ENCODE measurements at places on chromosomes 16 and 17.
A peak's percentile ranks its signal among the peaks of the same experiment; 100 is the strongest.

- DNase-seq = no peak
Measured at GRCh38 chr17:75756451-75757085, 8.4 kb downstream of the GALK1 start.

DNA sequence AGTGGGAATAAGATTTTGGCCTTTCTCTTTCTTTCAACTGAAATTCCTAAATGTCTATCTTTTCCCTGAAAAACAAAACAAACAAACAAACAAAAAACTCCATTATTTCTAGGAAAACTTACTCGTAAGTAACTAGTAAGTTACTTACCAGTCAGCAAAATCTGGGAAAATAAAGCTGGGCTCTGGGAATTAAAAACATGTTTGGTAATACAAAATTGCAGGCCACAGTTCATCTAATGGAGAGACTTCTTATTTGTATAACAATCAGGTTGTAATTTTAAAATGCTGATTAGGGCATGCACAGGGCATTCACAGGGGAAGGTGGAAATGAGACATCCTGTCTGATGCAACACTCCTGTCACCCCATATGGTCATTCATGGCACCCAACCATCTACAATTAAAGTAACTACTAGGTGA lies 3.8 kb upstream of the WIPI1 start:
- no peak for DNase-seq

GRCh38 chr17:80466188-80466705 lies 10.2 kb downstream of the NPTX1 start:
- no peak for DNase-seq

GRCh38 chr17:65799454-65799853 lies 238.0 kb upstream of the AXIN2 start:
- DNase-seq = no peak

- no peak for DNase-seq
Measured at GRCh38 chr17:19661121-19661520, 12.6 kb downstream of the ALDH3A2 start.

DNA sequence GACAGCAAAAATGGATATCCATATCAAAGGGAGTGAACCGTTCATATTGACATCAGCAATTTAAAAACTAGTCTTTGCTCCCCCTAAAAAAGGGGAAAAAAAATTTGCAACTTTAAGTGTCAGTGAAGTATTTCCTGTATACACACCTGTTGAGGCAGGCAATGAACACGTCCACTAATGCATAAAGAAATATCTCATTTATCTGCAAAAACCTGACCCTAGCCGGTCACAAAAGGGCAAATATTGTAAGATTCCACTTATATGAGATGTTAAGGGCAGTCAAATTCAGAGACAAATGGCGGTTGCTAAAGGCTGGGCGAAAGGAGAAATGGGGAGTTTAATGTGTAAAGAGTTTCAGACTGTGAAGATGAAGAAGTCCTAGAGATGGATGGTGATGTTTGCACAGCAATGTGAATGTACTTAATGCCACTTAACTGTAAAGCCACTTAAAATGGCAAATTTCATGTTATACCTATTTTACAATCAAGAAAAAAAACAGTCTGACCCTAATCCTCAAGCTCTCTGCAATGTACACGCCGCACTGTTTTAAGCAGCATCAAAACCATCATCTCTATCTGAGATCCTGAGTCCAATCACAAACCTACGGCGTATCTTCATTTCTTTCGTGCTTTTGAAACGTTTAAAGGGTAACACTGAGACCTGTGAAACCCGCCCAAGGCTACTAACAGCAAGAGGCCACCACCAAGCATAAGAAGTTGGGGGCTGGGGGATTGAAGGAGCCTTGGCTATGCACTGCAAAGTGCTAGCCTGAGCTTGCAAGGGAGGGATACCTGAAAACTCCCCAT lies 1.1 kb downstream of the PARN start:
- DNase-seq = no peak

- DNase-seq = no peak
Measured at GRCh38 chr17:7850701-7851437, 4.0 kb upstream of the TMEM88 start.

DNA sequence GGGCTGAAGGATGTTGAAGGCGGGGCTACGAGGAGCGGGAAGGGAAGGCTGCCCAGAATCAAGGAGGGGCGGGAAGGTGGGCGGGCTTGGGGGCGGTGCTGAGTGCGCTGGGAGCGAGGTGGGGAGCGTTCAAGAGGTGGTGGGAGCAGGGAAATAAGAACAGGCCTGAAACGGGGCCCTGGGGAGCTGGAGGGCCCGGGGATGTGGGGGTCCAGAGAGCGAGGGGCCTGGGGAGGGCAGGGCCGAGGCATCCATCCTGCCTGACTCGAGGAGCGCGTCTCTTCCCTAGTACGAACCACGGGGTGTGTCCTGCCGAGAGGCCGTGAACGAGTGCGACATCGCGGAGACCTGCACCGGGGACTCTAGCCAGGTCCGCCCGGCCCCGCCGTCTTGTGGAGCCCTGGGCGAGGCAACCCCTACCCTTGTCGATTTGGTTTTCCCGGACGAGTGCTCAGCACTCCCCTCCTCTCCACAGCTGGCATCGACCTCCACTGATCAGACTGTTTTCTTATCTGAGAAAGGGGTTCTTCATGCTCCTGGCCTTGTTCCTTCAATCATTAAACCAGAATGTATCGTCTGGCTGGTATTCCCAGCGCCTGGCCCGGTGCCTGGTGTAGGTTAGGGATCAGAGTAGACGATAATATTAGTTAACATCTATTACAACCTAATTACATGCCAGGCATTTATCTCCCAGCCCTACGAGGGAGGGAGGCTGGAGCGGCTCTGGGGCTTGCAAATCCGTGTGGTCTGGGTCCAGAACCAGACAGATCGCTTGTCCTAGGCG lies 17.2 kb downstream of the ADAM11 start:
- DNase-seq = no peak

DNA sequence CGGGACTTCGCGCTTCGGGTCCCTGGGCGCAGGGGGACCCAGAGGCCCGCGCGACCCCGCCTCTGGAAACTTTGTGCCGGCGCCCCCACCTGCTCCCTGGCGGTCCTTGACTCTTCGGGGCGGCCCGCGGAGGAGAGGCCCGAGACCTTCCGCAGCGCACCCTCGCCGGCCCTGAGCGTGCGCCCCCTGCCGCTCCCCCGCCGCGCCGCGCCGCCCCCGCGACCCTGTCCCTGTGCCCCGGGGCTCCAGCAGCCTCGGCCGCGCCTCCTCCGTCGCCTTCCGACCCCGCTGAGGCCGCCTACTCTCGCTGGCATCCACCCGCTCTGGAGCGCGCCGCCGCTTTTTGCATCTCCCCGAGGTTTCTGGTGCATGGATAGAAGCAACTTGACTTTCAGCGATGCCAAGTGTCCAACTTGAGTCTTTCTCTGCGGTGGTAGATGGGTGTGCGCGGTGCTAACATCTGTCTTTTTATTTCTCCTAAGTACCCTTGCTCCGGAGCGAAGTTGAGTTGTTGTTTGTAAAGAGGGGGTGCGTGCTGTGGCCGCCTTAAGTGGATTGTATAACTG lies 414 bp downstream of the DUSP14 start:
- DNase-seq = no peak

GRCh38 chr17:75103601-75104554 lies 5.9 kb upstream of the ARMC7 start:
- no peak for DNase-seq

- DNase-seq = no peak
Measured at GRCh38 chr16:48580925-48581500, 29.0 kb downstream of the N4BP1 start.

DNA sequence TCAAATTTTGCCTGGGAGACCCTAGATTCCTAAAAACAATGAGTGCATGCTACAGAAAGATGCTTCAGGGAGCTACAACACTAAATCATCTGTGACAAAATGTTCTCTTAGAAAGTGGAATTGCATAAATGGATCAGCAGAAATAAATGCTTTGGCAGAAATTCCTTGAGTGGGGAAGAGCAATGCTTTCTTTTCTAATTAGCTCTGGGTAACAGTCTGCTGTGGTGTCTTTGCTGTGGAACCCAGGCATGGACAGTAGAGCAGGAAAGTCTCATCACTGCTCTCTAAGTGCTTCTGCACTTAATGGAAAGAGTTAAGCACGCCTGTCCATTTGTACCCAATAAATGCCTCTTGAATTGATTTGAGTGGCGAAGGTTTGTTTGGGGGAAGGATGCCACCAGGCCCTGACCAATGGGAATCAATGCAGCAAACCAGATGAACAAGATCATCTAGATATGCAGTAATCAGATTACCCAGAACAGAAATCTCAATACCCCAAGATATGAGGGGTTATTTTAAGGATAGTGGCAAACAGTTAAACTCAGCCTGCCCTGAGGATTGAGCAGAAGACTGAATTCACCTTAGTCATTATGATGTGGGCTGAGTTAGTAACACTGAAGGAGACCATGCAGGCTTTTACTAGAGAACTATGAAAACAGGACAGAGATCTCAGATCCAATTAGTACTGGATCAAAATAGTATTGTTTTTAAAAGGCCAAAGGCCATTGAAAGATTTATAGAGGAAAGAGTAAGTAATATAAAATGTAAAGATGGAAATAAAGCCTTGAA lies 13.6 kb downstream of the HLF start:
- DNase-seq = no peak

DNA sequence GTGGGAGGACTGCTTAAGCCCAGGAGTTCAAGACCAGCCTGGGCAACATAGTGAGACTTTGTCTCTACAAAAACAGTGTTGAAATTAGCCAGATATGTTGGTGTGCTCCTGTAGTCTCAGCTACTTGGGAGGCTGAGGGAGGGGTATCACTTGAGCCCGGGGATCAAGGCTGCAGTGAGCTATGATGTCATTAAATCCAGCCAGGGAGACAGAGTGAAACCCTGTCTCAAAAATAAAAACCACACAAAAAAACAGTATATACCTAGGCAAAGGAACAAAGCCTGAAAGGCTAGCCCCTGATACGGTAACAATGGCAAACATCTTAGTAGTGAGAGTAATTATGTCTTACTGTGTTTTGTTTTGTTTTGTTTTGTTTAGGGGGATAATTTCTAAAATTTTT lies 38.0 kb downstream of the TOM1L2 start:
- DNase-seq = no peak

- DNase-seq = no peak
Measured at GRCh38 chr16:8847623-8848022, 21.2 kb downstream of the CARHSP1 start.

GRCh38 chr16:89174055-89174827 lies 2.7 kb downstream of the CDH15 start:
- DNase-seq = no peak

DNA sequence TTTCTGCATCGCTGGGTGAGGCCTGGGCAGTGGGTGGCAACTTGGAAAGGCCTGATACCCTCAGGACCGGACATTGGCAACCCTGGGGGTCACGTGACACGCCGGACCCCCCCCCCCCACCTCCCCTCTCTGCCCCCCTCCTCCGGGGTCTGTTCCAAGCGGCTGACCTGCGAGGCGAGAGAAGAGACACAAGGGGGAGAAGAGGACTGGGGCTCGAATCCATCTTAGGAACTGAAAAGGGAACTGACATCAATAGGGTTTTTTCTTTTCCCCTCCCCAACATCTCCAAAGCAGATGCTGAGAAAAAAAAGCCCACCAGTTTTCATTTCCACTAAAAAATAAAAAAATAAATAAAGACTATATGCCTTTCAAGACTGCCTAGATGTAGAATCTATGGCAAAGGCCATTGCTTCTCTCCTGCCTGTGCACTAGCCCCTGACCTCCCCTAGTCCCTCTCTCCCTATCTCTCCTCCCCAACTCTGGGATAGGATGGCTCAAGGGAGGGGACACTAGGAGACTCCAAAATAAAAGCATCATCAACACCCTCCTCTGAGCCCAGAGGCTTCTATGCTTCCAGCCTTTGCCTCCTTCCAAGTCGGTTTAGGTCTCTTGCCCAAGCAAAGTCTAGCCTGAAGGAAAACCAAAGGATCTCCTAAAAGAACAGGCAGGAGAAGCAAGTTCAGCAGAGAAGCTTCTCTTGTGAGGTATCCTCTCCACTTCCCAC lies 7.7 kb upstream of the HOXB2 start:
- DNase-seq = no peak

GRCh38 chr17:48671697-48672171 lies 45.6 kb upstream of the HOXB9 start:
- peak; percentile 66 for DNase-seq

DNA sequence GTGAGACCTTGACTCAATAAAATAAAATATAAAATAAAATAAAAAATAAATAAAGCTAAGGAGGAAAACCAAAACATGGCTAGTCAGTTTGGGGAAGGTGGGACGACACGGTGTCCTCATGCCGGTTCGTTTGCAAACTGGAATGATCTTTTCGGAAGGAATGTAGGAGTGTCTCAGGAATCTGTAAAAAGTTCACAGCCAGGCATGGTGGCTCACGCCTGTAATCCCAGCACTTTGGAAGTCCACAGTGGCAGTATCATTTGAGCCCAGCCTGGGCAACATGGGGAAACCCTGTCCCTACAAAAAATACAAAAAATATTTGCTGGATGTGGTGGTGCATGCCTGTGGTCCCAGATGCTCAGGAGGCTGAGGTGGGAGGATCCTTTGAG lies 14.7 kb upstream of the RPTOR start:
- no peak for DNase-seq

DNA sequence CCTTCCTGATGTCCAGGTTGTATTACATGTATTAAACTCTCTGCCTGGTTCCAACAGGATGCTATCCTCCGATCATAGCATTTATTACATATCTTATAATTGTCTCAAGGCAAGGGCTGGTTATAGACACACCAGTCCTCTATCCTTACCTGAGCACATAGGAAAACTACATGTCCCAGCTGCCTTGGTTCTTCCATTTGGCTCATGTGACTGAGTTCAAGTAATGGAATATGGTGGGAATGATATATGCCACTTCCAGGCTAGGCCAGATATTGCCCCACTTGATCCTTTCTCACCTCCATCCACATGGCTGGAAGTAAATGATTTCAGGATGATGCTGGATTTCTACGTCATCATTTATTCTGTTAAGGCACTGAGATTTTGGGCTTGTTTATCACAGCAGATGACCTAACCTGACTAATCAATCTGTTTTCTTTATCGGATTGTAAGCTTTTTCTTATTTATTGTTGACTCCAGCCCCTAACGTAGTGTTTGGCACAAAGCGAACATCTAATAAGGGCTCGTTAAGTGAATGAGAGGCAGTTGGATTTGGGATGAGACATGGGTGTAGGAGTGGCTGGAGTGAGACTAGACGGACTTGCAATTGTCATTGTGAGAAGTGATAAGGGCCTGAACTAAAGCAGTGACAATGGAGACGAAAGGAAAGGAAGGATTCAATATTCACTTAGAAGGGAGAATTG lies 8.2 kb upstream of the SHISA9 start:
- no peak for DNase-seq

GRCh38 chr16:13453938-13454553 lies 465.9 kb upstream of the ERCC4 start:
- DNase-seq = peak; percentile 22

- no peak for DNase-seq
Measured at GRCh38 chr17:65389426-65389825, 172.0 kb downstream of the AXIN2 start.
